ENCODE measurements at places on chromosomes 2 and 18. TPM values are rescaled to one million over a fixed set of nuclear protein-coding genes. Genes with fewer than 3 reads are reported as not detected.

The PTPN4 gene
- 16.1 TPM for total RNA-seq

The GKN1 gene
- 0.56 TPM for total RNA-seq

The ONECUT2 gene
- total RNA-seq, result 0.33 TPM

The GREB1L gene
- total RNA-seq, result 2.9 TPM

Measured in A549 treated with Mapracorat at 1 μM for 4 hours (cell line).